GM04503 (cell line): ENCODE measurements at places on chromosomes 12 and 14.

DNA sequence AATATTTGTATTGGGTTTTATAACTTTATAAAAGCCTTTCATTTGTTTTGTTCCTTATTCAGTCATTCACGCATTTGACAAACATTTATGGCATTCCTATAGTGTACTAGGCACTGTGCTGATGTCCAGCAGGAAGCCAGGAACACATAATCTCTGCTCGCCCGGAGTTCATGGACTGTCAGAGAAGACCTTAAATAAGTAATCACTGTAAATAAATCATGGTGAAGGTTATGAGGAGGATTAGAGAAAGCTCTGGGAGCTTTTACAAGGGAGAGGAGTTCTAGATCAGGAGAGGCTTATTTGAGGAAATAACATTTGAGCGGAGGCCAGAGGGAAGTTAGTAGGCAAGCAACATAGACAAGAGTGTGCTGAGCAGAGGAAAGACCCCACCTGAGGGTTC, 1.4 kb upstream of the RDH11 start:
- no peak for DNase-seq

DNA sequence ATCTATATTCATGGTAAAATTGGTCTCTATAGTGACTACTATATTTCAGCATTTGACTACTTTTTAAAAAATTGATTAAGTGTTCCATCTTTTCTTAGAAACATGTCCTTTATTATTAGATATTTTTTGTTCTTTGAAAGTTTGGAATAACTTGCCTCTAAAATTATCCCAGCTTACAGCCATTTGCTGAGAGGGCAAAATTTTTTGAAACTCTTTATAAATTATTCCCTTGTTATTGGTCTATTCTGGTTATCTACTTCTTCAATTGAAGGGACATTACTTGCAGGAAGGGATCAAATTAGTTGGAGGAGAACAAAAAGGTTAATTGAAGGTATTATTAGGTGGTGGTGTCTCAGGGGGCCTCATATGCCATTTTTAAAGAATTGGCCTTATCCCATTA, 184.1 kb downstream of the TTC6 start:
- DNase-seq: no peak

GRCh38 chr14:97578982-97579548, 781.9 kb downstream of the VRK1 start:
- DNase-seq: no peak

DNA sequence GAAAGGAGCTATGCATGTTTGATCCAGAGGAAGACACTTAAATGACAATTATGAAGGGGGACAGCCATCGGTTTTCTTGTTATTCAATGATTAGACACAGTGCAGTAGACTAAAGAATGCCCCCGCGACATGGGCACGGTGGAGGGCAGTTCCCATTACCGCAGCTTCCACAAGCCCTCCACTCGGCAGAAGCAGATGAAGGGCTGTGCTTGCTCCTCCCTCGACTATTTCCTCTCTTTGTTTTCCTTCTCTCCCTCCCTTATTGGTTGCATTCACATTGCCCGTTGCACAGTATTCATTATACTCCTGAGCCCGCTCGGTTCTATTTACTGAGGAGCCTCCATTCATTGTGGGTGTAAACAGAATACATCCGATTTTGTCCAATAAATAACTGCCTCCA, 138.8 kb upstream of the RASSF8 start:
- DNase-seq: no peak

- DNase-seq: no peak
Observed at GRCh38 chr14:34246206-34246605, 215.8 kb downstream of the SPTSSA start.

- no peak for DNase-seq
Observed at GRCh38 chr12:63018273-63018672, 83.3 kb upstream of the PPM1H start.

- no peak for DNase-seq
Observed at GRCh38 chr14:36931791-36932190, 240.6 kb downstream of the SLC25A21 start.

DNA sequence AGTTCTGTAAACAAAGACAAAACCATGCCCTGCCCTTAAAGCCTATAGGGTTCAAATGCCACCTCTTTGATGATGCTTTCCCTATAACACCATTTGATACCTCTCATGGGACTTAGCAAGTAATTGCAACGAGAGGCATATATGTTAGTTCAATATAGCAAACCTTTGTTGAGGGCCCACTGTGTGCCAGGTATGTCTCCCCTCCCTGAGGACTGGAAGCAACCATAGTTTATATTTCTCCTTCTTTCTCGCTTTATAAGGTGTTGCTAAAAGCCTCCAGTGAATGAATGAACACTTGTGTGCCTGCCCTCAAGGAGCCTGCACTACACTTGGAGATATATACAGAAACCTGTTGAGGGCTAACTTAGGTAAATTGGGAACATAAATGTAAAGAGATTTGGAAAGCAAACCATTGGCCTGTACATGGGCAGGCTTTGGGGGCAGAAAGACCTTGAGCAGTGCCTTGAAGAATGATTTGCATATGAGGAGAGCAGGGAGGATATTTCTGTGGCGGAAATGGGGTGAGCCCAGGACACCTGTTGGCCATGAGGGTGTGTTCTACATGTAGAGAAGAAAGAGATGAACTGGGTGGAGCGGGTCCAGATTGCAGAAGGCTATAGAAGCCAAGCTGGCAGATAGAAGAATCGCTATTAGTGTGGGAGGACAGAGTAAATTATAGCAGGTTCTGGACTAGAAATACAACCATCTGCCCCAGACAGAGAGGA, 1.8 kb upstream of the CKAP4 start:
- DNase-seq: no peak

- no peak for DNase-seq
Observed at GRCh38 chr12:8667270-8667669, 4.6 kb upstream of the MFAP5 start.

DNA sequence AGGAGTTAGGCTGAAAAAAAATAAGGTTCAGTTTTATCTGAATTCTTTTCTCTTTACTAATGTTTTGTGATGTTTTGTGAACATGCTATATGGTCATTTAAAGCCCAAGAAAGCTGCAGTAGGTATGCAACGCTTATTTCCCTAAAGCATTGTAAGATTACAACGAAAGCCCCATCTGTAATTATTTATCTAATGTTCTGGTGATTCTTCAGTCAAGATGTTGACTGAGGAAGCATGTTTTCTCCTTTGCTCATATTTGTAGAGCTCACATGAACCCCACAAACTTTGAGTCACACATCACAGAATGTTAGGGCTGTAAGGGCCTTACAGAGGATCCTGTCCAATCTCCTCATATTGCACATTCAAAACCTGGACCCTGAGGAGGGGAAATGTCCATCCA, 3.2 kb upstream of the TUBA1C start:
- no peak for DNase-seq

DNA sequence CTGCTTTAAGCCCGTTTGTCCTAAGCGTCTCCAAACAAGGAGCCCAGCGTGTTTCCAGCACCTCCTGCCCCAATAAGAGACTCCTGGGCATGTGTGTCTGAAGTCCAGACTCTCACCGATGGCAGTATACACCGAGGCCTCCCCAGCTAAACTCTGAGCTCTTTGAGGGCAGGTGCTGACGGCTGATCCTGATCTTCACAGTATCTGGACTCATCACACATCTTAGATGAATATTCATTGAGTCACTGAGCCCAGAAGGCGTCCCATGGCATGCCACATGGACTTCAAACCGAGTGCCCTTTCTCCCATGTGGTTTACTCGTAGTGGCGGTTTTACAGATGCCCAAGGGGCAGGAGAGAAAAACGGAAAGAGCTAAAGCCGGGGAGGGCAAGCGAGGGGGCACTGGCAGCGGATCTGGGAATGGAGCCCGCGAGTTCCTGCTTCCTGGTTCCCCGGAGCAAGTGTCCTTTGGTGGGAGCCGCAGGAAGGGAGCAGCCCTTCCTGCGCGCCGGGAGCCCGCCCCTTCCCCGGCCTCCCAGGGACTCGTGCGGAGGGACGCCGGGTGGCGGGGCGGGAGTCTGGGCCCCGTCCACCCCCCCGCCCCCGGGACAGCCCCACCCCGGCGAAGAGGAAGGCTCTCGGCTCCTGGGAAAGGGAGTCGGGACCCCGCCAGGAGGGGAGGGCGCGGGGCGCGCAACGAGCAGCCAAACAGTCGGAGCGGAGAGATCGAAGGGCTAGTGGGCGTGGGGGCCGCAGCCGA, 585 bp upstream of the TEAD4 start:
- DNase-seq: peak; percentile 29

- peak; percentile 39 for DNase-seq
Observed at GRCh38 chr12:127785540-127785939, 481.4 kb upstream of the TMEM132C start.

DNA sequence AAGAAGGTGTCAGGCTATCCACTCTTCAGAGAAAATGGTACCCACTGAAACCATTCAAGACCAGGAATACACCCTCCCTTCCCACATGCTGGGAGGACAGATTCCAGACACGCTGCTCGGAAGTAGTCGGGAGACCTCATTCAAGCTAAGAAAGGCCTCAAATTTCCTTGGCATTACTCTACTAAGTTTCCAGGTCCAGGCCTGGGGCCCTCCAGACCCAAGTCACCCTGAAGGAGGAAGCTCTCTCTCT, 27.1 kb upstream of the RPLP0 start:
- no peak for DNase-seq

DNA sequence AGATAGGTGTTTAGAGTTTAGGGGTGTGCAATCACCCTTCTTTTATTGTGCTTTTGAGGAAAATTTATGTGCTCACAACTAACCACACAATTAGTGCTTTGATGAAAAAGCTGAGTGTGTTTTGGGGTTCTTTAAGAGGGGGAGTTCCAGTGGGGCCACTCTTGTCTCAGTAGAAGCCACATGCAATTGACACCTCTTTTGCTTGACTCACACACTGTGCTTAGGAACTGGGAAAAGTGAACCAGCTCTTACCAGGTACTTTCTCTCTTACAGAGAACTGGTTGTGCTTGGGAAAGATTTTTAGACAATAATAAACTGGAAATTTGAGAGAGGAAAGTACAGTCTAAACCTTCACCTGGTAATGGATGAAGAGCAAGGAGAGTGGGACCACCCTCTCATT, 12.3 kb upstream of the YBX3 start:
- no peak for DNase-seq

- no peak for DNase-seq
Observed at GRCh38 chr12:45601390-45601789, 128.1 kb upstream of the ARID2 start.

DNA sequence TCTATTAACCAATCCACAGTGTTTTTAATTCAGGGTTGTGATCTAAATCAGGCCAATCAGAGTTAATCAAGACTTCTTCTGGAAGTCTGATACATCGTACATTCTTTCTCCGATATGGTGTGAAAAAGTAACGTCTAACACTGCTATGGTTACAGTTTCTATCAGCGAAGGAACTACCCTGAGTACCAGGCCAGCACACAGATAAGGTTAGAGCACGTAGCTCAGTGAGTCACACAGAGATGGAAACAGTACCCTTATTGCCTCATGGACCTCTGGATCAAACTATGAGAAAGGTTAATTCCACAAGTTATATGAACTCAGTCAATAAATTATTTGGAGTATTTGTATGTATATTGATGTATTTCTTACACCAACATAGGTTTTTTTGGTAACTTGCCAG, 3.3 kb downstream of the OR6C68 start:
- DNase-seq: no peak

DNA sequence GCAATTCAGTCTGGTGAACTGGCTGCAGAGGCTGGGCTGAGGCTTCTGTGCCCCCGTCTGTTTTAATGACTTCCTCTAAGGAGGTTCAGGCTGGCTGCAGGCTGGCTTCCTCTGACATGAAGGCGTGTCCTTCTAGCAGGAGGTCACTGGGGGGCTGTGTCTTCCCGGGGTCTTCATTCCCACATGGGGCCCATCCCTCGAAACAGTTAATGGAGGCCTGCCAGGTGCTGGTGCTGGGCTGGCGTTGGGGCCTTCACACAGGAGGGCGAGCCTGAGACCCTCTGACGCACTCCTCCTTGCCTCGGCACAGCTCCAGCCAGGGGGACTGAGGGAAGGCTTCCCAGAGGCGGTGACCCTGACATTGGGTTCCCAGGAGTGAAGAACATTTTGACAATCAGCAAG, 57.7 kb upstream of the DLK1 start:
- no peak for DNase-seq
